ENCODE measurements at places on chromosomes 7 and 10. TPM values are rescaled to one million over a fixed set of nuclear protein-coding genes. Genes with fewer than 3 reads are reported as not detected.
A peak's percentile ranks its signal among the peaks of the same experiment; 100 is the strongest.

CCDC136 gene
- total RNA-seq: 72.2 TPM

CCDC172 gene
- not detected for total RNA-seq

FAM237B gene
- not detected for total RNA-seq

HTRA1 gene
- total RNA-seq: 9.0 TPM

- no peaks in the 10 kb centered on the region for H3K27me3 ChIP-seq
- H3K27ac ChIP-seq: peak overlapping the region; percentile 78
- no peaks in the 10 kb centered on the region for H3K36me3 ChIP-seq
- H3K4me3 ChIP-seq: no peak overlapping the region
- no peak for DNase-seq
These were observed 28.2 kb downstream of the AP5Z1 start for GRCh38 chr7:4803397-4804241.

DNA sequence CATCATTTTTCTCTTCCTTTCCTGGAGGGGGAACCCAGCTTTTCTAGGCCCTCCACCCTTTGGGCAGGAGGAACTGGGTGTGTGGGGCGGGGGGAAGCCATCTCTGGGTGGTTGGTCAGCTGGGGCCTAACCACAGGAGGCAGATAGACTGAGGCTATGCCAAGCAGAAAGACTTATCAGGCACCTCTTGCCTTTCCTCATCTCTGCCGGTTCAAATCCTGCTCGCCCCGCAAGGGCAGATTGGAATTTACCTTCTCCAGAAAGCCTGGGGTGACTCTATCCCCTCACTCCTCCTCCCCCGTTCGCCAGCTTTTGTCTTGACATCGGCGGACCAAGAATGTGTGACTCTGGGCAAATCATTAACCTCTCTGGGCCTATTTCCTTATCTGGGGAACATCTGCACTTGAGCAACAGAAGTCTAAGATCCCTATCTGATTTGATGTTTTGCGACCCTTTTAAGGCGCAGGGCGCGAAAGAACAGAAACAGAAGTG, 584 bp upstream of the GARS1 start:
- H3K27me3 ChIP-seq: no peaks in the 10 kb centered on the region
- H3K36me3 ChIP-seq: peaks cover 8% of the 10 kb centered on the region
- DNase-seq: no peak
- H3K27ac ChIP-seq: peak overlapping the region; percentile 98

DNA sequence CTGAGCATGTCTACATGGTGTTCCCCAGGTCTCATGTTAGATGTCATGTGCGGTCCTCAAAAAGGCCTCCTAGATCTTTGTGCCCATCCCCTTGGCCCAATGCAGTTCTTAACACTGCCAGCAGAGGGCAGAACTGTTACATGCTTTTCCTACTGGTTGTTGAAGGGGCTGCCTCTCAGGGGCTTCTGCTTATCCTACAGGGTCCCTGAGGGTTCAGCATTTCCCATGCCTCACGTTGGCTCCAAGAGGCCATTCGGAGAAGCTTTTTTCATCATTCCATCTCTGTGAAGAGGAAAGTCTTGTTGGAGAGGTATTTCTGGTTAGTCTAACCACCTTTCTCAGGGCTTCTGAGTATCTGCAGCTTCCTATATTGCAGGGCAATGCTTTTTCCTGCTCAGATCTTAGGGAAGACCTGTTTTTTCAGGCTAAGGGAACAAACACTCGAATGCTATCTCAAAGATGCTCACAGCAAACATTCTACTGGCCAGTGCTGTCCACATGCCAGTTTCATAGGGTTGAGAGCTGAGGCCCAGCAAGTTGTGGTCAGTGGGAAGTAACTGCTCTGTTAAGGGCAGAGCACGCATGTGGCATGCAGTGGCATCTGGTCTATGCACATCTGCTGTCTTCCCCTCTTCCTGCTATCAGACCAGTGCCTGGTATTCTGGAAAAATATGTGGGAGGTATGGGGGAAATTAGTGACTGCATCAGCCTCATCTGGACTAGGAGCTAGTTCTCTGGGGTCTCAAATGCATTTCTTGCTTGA, 31.5 kb downstream of the MBL2 start:
- H3K27ac ChIP-seq: no peak overlapping the region
- peaks cover 5% of the 10 kb centered on the region for H3K4me1 ChIP-seq
- H3K36me3 ChIP-seq: no peaks in the 10 kb centered on the region
- H3K4me3 ChIP-seq: no peak overlapping the region

DNA sequence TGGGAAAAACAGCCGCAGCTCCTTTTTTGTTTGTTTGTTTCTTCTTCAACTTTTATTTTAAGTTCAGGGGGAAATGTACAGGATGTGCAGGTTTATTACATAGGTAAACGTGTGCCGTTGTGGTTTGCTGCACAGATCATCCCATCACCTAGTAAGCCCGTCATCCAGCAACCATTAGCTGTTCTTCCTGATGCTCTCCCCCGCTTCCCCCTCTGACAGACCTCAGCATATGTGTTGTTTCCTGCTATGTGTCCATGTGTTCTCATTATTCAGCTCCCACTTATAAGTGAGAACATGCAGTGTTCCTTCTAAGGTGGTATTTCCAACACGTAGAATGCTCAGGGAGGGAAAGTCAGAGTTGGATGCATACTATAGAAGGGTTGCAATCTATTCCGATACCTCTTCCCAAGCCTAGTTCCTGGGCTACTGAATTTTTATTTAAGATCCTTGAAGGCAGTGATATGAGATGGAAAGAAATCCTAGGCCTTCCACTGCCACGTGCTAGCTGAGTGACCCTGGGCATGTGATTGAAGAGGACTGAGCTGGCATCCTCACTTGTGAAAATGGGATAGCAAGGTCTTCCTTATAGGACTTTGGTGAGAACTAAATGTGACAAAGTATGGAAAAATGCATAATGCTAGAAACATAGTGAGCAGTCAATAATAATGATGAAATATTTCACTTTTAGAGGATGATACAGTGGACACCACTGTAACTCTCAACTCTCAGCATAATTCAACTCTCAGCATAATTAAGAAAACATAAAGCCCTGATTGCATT, 278.5 kb downstream of the REEP3 start:
- H3K4me1 ChIP-seq: peaks cover 7% of the 10 kb centered on the region
- no peaks in the 10 kb centered on the region for H3K27me3 ChIP-seq
- no peak overlapping the region for H3K27ac ChIP-seq
- no peaks in the 10 kb centered on the region for H3K36me3 ChIP-seq
- no peak for DNase-seq
- H3K4me3 ChIP-seq: no peak overlapping the region

- H3K27me3 ChIP-seq: no peaks in the 10 kb centered on the region
- H3K36me3 ChIP-seq: no peaks in the 10 kb centered on the region
- H3K27ac ChIP-seq: no peak overlapping the region
- no peak for DNase-seq
These were observed 241.0 kb downstream of the WDR11 start for GRCh38 chr10:121091961-121092719.

- no peak for DNase-seq
- peaks cover 38% of the 10 kb centered on the region for H3K4me1 ChIP-seq
- peak overlapping the region; percentile 90 for H3K4me3 ChIP-seq
- H3K27ac ChIP-seq: no peak overlapping the region
- peaks cover 6% of the 10 kb centered on the region for H3K36me3 ChIP-seq
These were observed 1.3 kb downstream of the PFKFB3 start for GRCh38 chr10:6204063-6204340.

GRCh38 chr10:91196268-91197048, 24.0 kb upstream of the PCGF5 start:
- H3K4me3 ChIP-seq: no peak overlapping the region
- no peaks in the 10 kb centered on the region for H3K36me3 ChIP-seq
- peaks cover 5% of the 10 kb centered on the region for H3K27me3 ChIP-seq

- H3K27ac ChIP-seq: no peak overlapping the region
- H3K27me3 ChIP-seq: peaks cover 6% of the 10 kb centered on the region
- no peaks in the 10 kb centered on the region for H3K36me3 ChIP-seq
- no peak for DNase-seq
- no peak overlapping the region for H3K4me3 ChIP-seq
- H3K4me1 ChIP-seq: no peaks in the 10 kb centered on the region
These were observed 185.9 kb downstream of the RAB11FIP2 start for GRCh38 chr10:117860823-117861222.

- H3K36me3 ChIP-seq: peaks cover 19% of the 10 kb centered on the region
- no peaks in the 10 kb centered on the region for H3K27me3 ChIP-seq
- DNase-seq: no peak
- H3K4me1 ChIP-seq: peaks cover 18% of the 10 kb centered on the region
These were observed 37.9 kb upstream of the DNAJB12 start for GRCh38 chr10:72392571-72392970.

Data from neural crest cell (in vitro differentiated cells).